CD4-positive, alpha-beta memory T cell (primary cell): ENCODE measurements at places on chromosomes 1 and 21.

GRCh38 chr21:20004367-20004766, 993.8 kb upstream of the NCAM2 start:
- no peak for DNase-seq

DNA sequence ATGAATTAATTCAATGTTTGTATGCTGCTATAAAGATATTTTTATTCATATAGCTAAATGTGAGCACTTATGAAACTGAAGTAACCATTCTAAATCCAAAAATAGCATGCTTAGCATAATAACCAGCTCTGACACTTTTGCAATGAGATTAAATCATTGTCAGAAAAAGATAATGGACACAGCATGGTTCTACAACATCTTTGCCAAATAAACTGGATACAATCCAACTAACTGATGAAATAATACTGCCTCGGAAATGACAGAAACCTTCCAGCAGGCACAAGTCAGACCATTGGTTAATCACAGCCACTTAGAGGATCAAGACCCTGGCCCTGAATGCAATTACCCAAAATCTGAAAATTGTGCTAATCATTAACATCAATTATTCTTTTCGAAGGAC, 592.7 kb upstream of the ADGRL4 start:
- no peak for DNase-seq

DNA sequence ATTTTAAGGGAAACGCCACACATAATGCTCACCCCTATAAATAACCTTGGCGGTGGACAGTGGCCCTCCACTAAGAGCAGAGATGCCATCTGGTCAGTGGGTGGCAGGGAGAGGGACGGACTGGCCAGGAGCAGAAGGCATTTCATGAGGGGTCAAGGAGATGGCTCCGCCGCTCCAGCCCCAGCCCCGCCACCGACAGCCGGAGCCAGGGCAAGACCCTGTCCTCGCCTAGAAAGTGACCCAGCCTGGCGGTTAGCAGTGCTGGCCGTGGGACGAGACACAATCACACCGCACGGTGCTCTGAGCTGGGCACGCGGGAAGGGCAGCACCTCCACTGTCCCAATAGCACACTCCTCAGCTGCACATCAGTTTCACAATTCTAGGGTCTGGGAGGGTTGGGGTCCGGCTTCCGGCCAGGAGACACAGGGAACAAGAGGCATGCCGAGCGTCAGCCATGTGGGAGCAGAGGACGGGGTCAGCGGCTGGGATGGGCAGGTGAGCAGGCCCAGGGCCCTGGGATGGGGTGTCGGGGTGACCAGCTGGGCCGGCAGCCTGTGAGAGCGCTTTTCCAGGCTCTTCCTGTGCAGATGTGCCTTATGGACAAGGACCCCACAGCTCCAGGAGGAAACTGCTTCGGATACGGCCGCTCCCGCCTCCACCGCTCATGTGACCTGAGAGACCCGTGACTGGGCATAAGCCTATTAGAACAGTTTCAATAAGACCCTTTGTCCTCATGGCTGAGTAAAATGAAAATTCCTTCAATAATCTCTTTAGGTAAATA, 5.7 kb downstream of the SLC19A1 start:
- DNase-seq, result no peak

- DNase-seq, result no peak
Observed at GRCh38 chr1:236027104-236027503, 37.8 kb downstream of the NID1 start.

- DNase-seq, result no peak
Observed at GRCh38 chr1:201633297-201633696, 94.4 kb downstream of the NAV1 start.

- no peak for DNase-seq
Observed at GRCh38 chr21:35933466-35933865, 126.9 kb downstream of the SETD4 start.

DNA sequence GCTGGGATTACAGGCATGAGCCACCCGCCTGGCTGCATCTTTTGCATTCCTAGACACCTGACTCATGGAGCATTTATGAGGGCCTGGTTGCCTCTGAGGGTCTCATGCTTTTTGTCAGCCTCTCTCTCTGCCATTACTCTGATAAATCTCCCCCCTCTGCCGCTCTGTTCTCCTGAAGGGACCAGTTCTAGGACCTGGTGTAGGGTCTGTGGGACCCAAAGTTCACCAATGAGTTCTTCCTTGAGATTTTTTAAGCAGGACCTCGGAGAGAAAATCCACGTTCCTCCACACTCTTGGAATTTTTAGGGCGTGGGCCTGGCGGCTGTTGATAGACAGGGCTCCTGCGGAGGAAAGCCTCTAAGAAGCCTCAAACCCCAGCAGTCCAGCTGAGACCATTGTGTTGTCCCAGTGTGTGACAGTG, 91.9 kb upstream of the ERRFI1 start:
- no peak for DNase-seq

DNA sequence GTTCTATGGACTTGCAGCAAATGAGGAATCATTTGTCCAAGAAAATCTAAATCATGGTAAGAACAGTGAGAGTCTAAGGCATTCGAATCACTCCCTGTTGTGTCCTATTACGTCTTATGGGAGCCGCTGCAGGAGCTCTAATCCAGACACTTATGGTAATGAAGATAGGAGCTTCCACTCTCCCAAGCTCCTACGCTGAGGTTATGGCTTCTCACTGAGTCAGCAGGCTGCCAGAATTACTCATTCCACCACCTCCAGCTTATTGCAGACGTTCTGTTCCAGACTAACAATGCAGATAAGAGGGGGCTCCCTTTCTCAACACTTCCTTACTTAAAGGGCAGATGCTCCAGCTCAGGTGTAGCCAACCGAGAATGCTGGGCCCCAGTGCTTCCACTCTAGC, 212.6 kb downstream of the GREM2 start:
- no peak for DNase-seq

GRCh38 chr1:218846181-218846580, 327.5 kb upstream of the LYPLAL1 start:
- DNase-seq, result no peak

DNA sequence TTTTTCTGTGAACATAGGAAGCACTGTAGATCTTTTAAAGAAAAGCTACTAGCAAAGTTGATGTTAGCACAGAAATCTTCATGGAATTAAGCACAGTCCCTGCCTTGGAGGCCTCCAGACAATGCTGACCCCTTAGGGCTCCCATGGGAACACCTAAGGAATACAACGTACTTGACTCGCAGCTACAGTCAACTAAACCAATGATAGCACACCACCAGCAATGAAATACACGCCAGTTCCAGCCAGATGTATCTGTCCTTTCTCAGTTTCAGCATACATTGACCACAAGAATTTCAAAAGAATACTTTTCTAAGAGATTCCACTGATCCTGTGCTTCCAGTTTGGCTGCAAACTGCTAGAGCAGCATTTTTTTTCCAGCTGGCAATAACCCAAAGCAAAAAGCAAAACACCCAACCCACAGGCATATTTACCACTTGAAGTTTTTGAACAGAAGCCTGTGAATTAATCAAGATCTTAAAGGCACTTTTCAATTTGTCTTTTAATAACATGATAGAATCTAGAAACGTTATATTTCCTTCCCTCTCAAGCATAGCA, 42.8 kb upstream of the KRTAP11-1 start:
- no peak for DNase-seq

DNA sequence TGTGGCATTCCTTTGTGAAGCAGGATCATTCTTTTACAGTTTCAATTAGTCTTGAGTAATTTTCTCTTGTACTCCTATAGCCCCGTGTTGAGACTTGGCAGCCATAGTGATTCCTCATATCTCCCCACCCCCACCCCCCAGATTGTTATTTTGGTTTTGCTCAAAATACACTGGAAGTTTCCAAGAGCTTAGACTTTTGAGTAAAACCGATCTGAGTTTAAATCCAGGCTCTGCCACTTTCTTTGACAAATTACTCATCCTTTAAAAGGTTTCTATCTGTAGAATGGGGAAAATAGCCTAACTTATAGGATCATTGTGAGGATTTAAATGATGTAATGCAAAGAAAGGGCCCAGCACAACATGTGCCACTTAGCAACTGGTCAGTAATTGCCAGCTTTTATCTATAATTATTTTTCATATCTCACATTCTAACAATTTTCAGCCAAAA, 53.1 kb upstream of the RC3H1 start:
- no peak for DNase-seq

DNA sequence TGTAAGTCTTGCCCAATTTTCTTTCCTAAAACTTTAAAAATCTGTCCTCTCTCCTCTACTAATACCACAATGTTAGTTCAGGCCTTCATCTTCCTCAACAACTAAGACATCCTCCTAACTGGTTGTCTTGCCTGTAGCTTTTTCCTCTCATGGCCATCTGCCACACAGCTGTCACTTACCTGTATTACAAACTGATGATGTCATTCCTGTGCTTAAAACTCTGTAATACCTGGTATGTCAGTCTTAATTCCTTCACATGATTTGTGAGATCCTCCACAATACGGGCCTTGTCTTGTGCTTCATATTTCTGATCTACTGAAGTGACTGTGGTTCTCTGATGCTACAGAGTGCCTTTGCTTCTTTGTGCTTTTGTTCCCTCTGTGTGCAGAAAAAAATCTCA, 9.8 kb downstream of the MRPS14 start:
- DNase-seq, result no peak

DNA sequence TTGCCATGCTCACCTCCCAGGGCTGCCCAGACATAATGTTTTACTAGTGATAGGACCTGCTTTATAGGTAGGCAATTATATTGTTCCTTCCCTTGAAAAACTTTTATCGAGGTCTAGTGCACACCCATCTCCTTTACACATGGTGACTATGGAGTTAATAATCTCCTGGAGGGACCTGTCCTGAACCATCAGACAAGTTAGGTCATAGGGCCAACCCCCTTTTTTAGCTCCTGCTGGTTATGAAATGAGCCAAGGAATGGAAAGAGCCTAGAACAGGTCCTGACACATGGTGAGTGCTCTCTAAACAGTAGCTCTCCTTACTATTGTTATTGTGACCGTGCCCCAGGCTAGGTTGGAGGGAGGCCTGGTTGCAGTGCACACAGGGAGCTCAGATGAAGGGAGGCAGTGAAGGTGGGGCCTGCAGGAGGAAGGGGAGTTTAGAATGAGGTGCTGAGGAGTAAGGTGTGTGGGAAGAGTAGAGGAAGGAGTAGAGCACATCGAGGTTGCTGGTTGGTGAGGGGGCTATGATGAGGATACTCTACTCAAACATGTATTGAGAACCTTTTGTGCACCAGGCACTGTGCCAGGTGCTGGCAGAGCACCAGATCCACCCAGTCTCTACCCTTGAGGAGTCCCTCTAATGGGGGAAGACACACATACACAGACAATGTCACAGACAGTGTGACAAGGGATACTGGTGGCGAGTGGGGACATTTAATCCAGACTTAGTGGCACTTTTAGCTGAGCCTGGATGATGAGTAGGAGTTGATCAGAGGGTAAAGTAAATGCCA, 14.1 kb upstream of the LMNA start:
- DNase-seq, result no peak

- no peak for DNase-seq
Observed at GRCh38 chr1:87044424-87044823, 130.0 kb downstream of the HS2ST1 start.
